Myocyte (in vitro differentiated cells): ENCODE measurements at places on chromosomes 7 and 10.

- no peak for DNase-seq
Observed at GRCh38 chr10:98301664-98302319, 33.8 kb upstream of the LOXL4 start.

- DNase-seq: peak; percentile 16
Observed at GRCh38 chr10:14751014-14751896, 23.4 kb downstream of the FAM107B start.

GRCh38 chr10:85848756-85849155 lies 517.8 kb downstream of the GRID1 start:
- no peak for DNase-seq

GRCh38 chr10:99685597-99685967 lies 26.3 kb downstream of the ENTPD7 start:
- DNase-seq: no peak

GRCh38 chr7:134931487-134931886 lies 54.8 kb upstream of the AGBL3 start:
- DNase-seq: peak; percentile 75

GRCh38 chr7:945556-946255 lies 8.8 kb downstream of the ADAP1 start:
- DNase-seq: no peak

DNA sequence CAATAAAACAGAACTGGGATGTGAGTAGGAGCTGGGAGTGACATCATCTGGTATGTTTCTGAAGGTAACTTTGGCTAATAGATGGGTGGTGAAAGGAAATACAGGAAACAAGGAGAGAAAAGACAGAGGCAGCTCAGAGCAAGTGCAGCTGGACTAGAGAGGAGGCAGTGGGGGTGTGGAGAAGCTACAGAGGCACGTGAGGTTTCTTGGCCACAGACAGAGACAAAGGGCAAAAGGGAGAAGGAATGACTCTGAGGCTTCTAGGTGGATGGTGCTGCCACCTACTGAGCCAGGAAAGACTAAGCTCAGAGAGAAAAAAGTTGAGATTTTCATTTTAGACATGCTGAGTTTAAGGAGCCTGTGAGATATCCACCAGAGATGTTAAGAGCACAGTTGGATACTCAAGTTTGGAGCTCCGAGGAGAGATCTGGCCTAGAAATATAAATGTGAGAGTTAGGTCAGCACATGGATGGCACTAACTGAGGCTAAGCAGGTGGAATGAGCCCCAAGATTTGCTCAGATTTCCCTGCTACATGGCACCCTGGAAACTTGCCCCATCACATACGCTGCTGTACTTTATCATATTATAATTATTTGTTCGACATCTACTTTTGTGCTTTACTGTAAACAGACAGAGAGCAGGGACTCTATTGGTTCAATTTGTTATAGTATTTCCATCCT lies 293.0 kb upstream of the IMMP2L start:
- peak; percentile 81 for DNase-seq

GRCh38 chr10:46326971-46327370 lies 40.2 kb downstream of the ANTXRL start:
- no peak for DNase-seq

DNA sequence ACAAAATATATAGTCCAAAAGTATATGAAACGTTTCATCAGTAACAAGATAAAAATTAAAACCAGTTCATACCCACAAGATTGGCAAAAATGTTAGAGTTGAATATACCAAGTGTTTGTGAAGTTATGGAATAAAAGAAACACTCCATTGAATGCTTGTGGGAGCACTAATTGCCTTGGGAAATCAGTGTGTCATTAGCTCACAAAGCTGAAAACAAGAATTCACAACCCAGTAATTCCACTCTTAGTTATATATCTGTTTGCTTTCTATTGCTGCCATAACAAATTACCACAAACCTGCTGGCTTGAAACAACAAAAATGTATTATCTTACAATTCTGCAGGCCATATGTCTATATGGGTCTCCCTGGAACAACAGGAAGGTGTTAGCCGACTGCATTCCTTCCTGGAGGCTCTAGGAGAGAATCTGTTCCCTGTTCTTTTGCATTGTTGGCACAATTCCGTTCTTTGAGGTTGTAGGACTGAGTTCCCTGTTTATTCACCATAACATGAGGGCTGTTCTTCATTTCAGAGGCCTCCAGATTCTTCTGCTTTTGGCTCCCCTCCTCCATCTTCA lies 45.7 kb downstream of the SEM1 start:
- no peak for DNase-seq

GRCh38 chr10:11303361-11304170 lies 285.9 kb downstream of the CELF2 start:
- DNase-seq: no peak

DNA sequence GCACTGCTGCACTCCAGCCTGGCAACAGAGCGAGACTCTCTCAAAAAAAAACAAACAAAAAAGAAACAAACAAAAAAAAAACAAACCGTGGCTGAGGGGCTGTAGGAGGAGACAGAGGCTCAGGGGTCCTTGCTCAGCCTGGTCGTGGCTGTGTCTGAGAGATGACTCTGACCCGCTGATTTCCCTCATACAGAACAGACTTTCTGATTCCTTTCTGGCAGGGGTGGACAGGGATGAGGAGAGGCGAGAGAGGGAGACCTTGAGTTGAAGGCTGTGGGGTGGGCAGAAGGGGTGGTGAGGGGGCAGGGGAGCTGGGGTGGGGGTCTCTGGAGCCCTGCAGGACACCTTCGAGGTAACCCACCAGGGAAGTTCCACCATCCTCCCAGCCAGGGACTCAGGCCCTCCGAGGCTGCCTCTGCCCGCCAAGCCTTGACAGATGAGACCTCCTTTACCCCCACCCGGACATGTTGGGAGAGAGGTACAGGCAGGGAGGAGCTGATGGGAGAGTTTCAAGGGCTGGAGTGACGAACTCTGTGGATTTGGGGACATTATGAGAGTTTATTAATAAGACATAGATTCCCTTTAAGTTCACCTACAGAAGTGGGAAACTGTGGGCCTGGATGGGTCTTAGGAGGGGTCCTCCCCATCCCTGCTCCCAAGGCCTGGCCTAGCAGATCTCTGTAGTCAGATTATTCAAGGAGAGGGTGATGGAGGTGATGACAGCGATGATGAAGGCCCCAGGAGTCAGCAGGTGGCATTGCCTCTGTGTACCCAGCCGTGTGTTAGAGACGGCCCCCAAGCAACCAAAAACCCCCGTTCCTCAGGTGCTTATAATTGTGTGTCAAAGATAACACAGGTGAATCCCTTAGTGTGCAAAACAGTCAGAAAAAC lies 2.0 kb downstream of the MUC12 start:
- DNase-seq: no peak

- DNase-seq: no peak
Observed at GRCh38 chr10:72029414-72029813, 58.9 kb downstream of the SPOCK2 start.

DNA sequence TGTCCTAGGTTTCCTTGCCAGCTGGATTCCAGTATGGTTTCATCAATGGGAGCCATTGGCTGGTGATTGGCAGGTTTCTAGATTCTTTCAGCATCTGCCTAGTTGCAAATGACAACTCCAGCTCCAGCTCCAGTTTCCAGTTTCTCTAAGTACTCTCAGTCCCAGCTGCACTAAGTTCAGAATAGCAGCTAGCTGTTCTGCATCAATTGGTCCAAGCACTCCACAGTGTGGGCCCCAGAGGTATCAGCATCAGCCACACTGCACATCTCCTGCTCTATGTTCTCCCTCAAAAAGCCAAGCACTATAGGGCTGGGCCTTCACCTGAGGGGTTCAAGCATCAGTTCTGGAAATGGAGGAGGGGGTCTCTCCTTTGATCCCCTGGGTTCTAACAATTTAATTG lies 143.4 kb downstream of the VPS50 start:
- no peak for DNase-seq

DNA sequence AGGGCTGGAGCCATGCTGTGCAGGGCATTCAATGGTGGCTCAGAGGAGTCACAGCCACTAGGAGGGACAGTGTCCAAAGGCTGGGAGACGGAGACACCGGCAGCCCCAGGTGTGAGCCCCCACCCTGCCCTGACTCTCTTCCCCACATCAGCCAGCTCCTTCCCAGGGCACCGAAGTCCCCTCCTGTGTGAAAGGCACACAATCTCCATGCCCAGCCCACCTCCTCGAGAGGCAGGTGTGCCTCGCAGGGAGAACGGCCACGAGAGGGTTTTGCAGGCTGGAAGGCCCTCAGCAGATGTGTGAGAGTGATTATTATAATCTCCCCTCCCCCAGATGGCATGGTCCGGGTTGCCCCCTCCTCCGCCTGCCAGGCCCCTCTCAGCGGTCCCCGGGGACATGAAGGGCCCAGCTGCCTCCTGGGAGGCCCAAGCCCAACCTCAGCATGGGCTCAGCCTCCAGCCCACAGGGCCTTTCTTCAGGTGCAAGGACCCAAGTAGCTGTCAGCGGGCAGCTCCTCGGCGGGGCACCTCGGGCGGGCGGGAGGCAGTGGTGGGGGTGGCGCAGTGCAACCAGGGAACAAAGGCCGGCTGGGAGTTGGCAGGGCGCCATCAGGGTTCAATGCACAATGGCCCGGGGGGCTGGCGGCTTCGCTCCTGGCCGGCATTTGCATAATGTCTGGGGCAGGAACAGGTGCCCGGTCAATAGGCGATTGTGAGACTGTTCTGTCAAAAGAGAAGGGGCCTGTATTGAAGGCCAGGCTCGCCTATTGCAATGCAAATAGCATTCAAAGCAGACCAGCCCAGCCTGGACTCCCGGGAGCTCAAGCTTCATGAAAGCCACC lies 155.3 kb upstream of the ZMIZ1 start:
- DNase-seq: no peak

GRCh38 chr10:6124666-6125065 lies 35.8 kb downstream of the RBM17 start:
- DNase-seq: peak; percentile 87

- DNase-seq: peak; percentile 15
Observed at GRCh38 chr7:33262476-33262875, 133.1 kb downstream of the BBS9 start.

DNA sequence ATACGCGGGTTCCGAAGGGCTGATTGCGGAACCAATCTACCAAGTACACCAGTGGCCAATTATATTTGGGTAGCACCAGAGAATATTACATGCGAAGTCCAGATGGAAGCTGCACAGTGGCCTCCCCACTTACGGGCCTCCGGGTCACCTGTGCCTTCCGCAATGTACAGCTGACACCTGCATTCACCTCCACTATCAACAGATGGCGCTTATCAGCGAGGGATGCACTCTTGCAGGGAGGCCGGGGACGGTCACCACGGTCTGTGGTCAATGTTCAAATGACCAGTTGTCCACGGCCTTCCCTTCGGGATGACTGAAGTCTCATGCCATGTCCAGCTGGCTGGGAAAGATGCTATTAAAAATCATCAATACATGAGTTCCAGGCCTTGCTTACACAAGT lies 47.6 kb downstream of the SLIT1 start:
- peak; percentile 31 for DNase-seq

GRCh38 chr10:11509036-11509435 lies 102.4 kb downstream of the USP6NL start:
- DNase-seq: peak; percentile 57

DNA sequence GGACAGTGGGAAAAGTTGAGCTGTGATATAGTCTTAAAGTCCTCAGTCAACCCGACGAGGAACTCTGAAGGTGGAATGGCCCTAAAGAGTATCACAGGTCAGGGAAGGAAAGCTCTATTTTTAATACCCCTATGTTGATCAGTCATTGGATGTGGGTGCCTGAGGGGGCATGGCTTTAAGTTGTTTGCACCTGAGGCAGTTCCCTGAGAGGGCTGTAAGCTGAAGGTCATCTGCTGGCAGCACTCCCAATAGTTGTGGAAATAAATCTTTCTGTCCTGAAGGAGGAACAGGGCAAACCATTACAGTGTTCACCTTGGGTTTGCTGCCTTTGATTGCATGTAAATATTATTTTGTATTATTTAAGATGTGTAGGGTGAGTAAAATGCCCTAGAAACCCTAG lies 17.8 kb upstream of the C1GALT1 start:
- no peak for DNase-seq

DNA sequence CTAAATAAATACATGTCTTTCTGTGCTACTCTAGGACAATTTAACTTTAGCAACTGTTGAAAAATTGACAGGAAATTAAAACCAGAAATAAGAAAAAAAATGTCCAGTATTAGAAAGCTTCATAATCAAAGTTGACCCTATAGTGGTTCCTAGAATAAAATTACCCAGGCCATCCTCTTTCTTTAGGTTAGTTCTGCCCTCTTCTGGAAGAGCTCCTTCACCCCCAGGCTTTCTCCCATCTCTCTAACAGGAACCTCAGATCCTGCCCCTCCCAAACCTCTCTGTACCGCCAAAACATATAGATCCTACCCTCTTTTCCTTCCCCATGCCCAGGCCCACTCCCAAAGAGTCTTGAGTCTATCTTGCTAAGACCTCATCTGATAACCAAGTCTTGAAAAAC lies 159.4 kb upstream of the CDK1 start:
- DNase-seq: no peak

DNA sequence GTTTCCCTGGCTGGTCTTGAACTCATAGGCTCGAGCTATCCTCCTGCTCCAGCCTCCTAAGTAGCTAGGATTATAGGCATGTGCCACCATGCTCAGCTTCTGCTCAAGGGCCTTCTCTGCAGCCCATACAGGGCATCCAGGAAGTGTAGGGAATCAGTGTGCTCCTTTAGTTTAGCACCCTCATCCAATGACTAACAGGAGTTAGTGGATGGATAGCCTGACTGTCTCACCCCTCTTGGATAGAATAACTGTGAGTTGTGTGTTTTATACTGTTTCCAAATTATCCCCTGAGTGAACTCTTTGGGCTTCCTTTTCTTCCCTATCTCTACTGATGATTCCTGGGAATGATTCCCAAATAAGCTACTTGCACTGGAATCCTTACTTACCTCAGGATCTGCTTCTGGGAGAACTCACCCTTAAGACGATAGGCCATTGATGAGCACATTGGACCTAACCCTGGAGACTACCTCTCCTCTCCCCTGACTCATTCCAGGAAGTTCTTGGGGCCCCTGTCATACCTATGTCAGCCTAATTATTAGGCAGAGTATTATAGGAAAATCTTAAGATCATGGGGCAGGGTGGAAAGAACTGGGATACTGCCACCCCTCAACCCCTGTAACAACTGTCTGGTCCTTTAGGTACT lies 18.5 kb downstream of the STRIP2 start:
- no peak for DNase-seq

GRCh38 chr7:2019711-2020511 lies 212.8 kb downstream of the MAD1L1 start:
- DNase-seq: peak; percentile 98

DNA sequence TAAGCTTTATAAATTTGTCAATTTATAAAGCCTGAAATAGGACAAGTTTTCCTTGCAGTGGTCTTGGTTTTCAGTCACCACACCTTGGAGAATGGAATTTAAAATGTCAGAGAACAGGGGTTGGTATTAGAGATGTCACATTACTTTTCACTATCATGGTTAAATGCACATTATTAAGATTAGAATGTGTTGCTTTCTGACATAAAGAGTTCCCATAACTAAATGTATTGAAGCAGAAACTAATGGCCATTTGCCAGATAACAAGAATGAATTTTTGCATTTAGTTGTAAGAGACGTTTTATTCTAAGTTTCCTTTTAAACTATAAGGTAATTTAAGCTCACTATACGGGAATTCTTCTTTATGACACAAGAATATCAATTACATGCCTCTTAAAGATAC lies 172.3 kb downstream of the ARL4A start:
- no peak for DNase-seq
